Type B pancreatic cell (in vitro differentiated cells): ENCODE measurements at places on chromosomes 12 and 14.

GRCh38 chr14:35285168-35286002 lies 6.8 kb upstream of the PSMA6 start:
- no peak for DNase-seq

DNA sequence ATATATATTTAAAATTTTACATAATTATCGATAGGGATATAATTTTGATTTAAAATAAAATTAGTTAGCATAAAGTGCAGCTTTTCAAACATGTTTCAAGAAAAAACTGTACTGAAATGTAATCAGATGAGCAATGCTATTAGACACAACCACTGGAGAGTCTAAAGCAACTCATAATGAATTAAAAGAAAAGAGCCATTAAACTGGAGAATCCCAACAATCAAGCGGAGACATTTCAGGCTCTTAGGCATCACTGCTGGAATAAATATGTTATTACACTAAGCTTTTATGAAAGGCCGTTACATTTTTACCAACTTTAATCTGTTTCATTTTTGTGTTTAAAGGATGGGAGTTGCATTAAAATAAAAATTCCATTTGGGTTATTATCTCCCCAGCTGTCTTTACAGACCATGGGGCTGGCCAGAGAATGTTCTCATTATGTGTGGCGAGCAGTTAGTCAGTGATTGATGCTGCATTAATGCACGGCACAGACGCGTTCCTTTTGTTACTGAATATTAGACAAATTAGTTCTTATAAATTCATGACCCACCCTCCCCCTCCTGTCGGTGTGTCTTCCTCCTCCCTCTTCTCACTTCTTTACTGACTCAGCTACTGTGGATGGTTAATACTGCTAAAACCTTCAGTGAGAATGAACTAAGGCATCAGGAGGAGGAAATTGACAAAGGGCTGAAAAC lies 156.8 kb downstream of the PDZRN4 start:
- DNase-seq = no peak

DNA sequence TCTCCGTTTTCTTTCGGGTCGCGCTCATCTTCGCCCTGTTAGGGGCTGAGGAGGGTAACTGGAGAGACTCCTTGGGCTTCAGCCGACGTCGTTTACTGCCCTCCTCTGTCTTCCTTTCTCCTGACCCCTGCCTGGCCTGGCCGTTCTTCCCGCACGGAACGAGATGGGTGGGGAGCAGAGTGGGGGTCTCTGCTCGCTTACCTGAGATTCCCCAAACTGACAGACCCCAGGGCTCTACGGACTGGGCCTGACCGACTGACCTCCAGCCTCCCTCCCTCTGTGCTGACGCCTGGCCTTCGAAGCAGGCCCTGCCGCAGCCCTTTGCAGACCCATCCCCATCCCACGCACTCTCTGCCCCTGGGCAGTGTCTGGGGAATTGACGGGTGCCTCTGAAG lies 439 bp downstream of the GOLGA5 start:
- no peak for DNase-seq

DNA sequence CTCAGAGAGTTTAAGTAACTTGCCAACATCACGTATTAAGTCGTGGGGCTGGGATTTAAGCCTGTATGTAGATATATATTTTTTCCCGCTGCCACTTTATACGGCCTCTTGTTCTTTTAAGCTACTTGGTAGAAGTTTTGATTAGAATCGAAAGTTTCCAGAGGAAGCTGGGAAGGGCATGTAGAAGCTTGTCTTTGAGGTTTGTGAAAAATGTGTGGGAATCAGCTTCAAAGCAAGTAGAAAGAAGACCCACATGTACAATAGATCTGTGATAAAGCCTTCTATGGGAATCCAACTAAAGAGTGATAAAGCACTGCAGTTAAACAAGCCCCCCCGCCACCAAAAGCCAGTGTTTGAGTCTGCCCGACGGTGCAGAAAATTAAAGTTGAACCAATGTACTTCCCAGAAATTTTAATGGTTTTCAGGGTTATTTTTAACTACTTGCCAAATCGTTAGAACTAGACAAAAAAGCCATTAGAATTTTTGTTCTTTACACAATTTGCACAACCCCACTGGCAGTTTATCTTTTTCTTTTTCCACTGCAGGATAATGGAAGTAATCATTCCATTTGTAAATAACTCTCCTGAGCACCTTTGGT lies 25.5 kb downstream of the SERPINA11 start:
- no peak for DNase-seq

DNA sequence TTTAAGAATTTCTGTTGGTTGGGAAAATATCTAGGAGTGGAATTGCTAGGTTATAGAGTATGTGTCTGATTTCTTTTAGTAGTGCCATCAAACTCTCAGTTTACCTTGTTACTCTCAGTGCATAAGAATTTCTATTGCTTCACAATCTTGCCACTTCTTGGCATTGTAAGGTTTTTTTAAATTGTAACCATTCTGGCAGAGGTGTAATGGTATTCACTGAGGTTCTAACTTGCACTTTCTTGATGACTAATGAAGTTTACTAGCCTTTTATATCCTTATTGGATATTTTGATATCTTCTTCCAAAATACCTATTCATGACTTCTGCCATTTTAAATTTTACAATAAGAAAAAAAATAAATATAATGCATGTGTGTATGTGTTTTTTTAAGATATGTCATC lies 478.0 kb downstream of the NAV3 start:
- DNase-seq = no peak

GRCh38 chr12:96130396-96131059 lies 63.6 kb upstream of the ELK3 start:
- DNase-seq = no peak

GRCh38 chr12:68794653-68795251 lies 13.2 kb upstream of the MDM2 start:
- DNase-seq = no peak

GRCh38 chr12:52555577-52555976 lies 2.6 kb upstream of the KRT71 start:
- no peak for DNase-seq

DNA sequence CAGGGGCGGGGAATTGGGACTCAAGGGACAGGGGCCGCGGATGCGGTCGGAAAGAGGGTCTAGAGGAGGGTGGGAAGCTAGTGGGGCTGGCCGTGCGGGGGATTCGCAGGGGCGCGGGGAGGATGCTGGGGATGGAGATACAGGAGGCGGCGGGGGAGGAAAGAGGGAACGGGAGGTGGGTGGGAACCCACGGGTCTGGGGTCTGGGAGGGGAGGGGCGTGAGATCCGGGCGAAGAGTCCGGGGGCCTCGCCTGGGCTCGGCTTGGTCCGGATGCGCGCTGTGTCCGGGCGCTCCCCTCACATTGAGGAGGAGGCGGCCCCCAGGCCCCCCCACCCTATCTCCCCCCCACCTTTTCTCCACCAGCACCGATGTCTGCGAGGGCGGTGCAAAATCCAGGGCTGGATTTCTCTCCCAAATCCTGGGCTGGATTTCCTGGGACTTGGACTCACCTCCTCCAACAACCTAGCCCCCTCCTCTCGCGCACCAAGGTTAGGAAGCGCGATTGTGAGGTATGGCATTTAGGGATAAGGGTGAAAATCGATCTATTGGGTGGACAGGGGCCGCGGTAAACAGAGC lies at the start of gene AGAP2:
AGAP2 (minus strand) TSS at position 82 of the 577 bp plus-strand sequence. CDS start 496 bp downstream, outside the sequence.
- no peak for DNase-seq

DNA sequence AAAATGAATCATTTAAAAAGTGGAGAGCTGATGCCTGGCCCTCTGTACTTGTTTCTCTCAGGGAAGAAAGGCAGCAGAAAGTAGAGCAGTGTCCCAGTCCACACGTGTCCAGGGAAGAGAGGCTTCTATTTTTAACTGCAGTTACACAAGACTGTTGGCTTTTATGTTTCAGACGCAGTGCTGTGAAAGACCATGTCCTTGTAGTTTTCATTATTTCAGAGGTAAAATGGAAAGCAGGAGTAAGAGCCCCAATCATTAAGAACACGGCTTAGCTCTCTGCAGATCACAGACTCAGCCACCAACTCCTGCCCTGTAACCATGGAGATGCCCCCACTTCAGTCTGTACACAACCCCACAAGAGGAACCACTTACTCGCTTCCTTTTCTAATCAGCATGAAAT lies 336.3 kb downstream of the DAD1 start:
- no peak for DNase-seq

GRCh38 chr12:89062996-89063395 lies 289.3 kb downstream of the DUSP6 start:
- no peak for DNase-seq

DNA sequence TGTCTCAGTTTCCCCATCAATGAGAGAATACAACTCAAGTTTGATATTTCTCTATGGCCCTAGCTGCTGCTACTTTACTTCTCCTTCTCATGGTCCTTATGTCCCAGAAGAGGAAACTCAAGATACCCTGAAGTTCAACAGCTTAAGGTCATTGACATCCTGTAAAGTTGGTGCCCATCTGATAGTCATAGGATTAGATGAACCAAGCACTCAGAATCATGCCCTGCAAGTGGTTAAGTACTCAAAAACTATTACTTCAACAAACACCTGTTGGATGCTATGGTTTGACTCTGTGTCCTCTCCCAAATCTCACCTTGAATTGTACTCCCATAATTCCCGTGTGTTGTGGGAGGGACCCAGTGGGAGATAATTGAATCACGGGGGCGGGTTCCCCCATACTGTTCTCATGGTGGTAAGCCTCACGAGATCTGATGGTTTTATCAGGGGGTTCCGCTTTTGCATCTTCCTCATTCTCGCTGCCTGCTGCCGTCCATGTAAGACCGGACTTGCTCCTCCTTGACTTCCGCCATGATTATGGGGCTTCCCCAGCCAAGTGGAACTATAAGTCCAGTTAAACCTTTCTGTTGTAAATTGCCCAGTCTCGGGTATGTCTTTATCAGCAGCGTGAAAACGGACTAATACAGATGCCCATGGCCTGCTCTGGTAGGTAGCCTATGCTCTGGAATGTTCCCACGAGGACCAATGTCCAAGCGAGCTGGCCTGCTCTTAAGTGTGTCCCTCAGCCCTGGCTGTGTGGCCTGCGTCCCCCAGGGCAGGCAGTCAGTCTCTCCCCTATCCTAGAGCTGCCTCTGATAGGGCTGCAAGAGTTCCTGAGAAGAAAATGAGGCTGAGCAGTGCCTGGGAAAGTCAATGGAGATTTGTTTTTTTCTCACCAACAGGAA lies 18.1 kb downstream of the CAMKK2 start:
- no peak for DNase-seq

DNA sequence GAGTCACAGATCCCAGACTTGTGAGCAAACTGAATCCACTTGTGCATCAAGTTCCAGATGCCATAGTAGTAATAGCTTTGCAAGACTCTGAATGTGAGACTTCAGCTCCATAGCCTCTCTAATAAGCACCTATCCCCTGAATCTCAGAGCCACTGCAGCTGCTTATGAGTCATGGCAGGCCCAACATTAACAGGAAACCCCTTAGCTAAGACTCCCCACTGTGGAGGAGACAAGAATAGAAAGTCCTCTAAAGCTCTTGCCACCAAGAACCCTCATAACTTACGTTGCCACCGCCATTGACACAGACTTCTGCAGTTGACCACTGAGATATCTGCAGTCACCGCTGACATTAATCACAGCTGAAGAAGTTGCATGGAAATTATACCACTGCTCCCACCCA lies 62.9 kb upstream of the PDE3A start:
- DNase-seq = no peak

- no peak for DNase-seq
Measured at GRCh38 chr12:66964629-66965028, 285.8 kb upstream of the GRIP1 start.

DNA sequence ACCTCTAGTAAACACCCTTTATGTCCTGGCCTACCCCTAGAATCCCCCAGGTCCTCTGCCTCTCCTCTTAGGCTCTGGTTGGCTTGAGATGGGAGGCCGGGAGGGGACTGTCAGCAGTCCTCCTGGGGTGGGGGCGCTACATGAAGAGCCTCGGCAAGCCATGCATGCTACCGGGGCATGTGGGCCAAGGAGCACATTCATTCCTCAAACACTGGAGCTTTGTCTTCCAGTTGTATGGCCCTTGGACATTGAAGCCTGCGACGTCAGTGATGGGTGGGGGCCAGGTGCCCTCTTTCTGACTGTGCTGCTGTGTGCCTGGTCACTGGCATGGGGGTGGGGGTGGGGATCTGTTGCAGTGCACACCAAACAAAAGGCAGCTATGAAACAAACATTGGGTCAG lies 15.8 kb upstream of the CELA1 start:
- no peak for DNase-seq

DNA sequence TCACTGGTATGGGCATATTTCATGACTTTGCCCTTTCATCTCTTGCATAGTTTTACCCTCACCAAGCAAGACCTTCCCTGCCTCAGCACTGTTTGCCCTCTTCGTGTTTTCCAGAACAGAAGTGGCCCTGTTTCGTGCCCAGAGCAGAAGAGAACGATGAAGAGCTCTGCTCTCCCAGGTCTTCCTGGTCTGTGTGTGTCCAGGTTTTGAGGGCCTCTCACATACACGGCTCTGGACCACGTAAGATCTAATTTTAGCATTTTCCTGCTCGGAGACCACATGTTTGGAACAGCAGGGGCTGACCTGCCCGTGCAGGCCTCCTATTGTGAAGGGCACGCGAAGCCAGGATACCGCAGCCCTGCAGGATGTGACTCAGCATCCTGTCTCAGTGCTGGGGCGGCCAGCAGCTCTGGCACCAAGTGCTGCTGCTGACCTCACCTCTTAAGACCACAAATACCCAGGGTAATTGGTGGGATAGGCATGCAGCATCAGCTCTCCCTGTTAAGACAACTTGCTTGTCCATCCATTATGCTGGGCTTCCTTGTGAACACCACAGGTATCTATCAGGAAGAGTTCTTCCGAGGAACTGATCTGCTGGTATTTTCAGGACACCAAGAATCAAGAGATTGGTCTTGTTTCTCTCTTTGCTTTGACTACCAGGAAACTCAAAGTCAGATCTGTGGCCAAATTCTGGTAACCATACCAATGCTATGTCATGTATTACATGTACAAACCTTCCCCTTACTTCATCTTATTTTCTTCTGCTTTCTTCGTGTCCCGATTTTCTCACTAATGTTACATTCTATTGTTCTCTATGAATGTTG lies 19.0 kb downstream of the SSH1 start:
- DNase-seq = no peak

GRCh38 chr12:118633071-118633470 lies 256.7 kb downstream of the SUDS3 start:
- DNase-seq = no peak

DNA sequence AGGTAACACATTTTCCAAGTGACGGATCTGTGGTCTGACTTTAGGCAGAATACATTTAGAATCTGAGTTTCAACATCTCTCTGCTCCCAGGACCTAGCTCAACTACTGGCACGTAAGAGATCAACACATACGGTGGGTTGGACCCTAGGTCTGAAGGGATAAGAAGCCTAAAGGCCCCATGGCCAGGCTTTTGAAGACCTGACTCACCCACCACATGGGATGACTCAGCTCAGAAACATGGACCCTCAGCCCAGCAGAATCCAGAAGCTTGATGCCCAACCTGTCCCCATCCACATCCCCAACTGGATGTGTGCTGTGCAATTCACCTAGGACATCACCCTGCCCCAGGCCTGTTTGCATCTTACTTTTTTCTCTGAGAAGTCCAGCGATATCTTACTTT lies 770.2 kb downstream of the BCL11B start:
- no peak for DNase-seq

DNA sequence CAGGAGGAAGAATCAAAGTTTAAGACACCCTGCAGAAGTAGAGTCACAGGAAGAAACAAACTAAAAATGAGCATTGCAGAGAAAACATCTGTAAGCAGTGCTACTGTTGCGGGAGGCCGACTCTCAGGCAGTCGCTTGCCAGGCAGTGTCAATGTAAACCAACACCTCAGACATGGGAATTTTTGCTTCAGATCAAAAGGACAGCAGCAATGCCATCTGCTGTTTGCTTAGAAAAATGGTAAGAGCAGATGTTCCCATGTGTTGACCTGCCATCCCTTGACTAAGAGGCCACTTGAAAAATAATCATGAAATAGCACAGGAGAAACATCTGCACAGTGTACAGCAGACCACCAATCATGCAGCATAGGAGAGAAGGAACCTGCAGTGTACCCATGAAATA lies 196.6 kb downstream of the SLC25A21 start:
- DNase-seq = no peak
